ENCODE measurements at places on chromosomes 16 and 17. TPM values are rescaled to one million over a fixed set of nuclear protein-coding genes. Genes with fewer than 3 reads are reported as not detected.

DNA sequence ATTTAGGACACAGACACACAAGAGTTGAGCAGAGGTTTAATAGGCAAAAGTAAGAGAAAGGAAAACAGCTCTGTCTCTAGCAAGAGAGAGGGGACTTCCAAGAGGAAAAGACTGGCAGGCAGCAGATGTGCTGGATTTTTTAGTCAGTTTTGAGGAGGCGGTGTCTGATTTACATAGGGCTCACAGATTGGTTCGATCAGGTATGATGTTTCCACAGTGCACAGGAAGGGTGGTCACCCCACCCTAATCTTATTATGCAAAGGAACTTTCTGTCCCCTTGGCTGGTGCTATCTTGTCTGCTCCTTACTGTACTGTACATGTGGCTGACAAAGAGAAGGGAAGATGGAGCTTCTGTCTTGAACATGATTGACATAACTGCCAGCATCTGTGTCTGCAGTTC is 25.3 kb downstream of the BFAR start:
- no peaks in the 10 kb centered on the region for H3K27me3 ChIP-seq
- DNase-seq, result no peak
- H3K4me3 ChIP-seq, result no peak overlapping the region

DNA sequence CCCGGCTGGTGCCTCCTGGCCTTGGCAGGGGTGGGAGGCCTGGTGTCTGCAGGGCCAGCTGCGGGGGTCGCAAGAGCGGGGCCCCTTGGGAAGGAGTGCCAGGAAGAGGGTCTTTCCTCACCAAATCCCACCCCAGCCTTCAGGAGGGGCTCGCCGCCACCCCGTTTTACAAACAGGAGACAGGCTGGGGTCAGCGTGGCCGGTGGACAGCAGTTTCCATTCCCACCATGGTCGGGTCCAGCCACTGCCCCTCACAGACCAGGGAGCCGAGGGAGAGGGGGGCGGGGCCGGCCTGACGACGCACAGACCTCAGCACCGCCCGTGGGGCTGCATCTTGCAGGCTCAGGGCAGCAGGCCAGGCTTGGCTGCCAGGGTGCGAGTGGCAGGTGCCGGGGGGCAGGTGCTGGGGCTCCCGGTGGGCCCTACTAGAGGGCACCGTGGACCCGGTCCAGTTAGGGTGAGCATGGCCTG is 7.6 kb downstream of the CBFA2T3 start:
- DNase-seq, result no peak
- H3K36me3 ChIP-seq, result no peaks in the 10 kb centered on the region
- no peak overlapping the region for H3K27ac ChIP-seq
- no peak overlapping the region for H3K4me3 ChIP-seq
- peaks cover 31% of the 10 kb centered on the region for H3K4me1 ChIP-seq

DNA sequence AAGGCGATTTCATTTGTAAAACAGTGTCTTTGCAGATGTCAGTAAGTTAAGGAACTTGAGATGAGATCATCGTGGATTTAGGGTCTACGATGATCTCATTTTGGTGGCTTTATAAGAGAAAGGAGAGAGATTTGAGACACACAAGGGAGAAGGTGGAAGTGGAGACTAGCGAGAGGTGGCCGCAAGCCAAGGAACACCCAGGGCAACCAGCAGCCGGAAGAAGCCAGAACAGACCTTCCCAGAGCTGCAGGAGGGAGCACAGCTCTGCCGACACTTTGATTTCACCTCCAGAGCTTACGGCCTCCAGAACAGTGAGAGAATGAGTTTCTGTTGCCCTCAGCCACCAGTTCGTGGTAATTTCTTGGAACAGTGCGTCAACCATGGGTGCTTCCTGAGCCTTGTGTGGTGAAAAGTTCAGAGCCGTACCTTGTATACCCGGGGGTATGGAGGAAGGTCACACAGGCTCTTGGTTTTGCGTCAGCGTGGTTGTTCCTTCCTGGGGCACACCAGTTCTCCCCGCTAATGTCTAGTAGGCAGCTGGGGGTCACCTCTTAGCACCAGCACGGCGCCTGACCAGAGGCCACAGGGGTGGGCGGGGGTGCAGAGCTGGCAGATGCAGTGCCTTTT is 12.9 kb upstream of the SEC14L1 start:
- no peaks in the 10 kb centered on the region for H3K36me3 ChIP-seq
- no peak overlapping the region for H3K4me3 ChIP-seq
- no peak overlapping the region for H3K27ac ChIP-seq
- no peaks in the 10 kb centered on the region for H3K27me3 ChIP-seq
- H3K4me1 ChIP-seq, result no peaks in the 10 kb centered on the region

DNA sequence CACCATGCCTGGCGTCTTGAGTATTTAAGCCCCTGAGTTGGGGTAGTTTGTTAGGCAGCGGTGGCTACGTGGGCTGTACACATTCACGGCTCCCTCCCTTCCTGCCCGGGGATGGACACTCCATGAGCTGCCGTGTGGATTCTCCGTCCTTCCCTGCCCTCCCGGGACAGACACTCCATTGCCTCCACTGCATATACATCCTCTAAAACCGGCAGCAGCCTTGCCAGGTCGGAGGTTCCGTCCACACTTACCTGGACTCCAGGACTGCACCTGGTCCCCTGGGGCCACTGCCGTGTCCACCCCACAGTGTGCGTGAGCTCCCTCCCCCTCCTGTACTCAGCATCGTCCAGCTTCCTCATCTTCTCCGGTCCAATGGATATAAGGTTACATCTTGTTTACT is 3.5 kb upstream of the SPATA2L start:
- no peak for DNase-seq
- no peaks in the 10 kb centered on the region for H3K36me3 ChIP-seq

The ALOX15B gene
- 0.33 TPM for total RNA-seq

- no peak overlapping the region for H3K4me3 ChIP-seq
- H3K36me3 ChIP-seq, result no peaks in the 10 kb centered on the region
- peak overlapping the region; percentile 19 for H3K27ac ChIP-seq
- H3K27me3 ChIP-seq, result no peaks in the 10 kb centered on the region
- no peak for DNase-seq
These were observed 191.7 kb downstream of the IRF8 start for GRCh38 chr16:86090461-86091170.
